NCI-H146 (cell line): ENCODE measurements at places on chromosomes 12 and 14.

DNA sequence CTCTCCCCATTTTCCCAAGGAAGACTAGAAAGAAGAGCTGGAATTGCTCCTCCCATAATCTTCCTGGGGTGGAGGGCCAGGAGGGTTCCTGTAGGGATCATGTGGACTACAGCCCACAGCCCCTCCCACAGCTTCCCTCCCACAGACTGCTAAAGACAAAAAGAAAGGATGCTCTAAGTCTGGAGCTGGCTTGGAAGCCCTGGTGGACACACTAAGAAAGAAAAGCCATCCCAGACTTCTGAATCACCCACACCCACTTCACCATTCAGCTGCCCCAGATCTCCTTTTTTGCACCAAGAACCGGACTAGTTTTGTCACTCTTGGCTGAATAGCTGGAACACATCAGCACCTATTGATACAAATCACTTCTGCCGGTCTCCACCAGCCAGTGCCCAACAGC, 56.8 kb upstream of the PLXNC1 start:
- no peak for DNase-seq

DNA sequence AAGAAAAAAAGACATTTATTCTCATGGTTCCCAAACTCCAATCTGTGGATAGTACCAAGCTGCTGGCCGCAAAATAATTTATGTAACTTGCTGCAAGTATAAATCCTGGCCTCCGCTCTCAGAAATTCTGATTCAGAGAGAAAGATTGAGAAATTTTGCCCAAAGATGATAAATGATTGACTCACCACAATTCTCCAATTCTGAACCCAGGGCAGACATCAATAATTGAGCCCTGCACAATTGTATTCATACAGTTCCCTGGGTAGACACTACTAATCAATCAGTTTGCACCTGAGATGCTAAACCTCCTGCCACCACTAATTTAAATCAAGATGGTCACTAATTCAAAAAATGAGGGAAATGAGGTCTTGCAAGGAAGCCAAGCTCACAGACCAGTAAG, 38.2 kb downstream of the TRPV4 start:
- no peak for DNase-seq

- DNase-seq: no peak
These were observed 218.2 kb downstream of the RPL10L start for GRCh38 chr14:46433381-46433780.

- peak; percentile 98 for DNase-seq
These were observed at the start of gene GLIPR1L2 for GRCh38 chr12:75390899-75391538. Gene GLIPR1L2 (plus strand): TSS chr12:75391089. CDS start chr12:75391117, 28 bp downstream.

DNA sequence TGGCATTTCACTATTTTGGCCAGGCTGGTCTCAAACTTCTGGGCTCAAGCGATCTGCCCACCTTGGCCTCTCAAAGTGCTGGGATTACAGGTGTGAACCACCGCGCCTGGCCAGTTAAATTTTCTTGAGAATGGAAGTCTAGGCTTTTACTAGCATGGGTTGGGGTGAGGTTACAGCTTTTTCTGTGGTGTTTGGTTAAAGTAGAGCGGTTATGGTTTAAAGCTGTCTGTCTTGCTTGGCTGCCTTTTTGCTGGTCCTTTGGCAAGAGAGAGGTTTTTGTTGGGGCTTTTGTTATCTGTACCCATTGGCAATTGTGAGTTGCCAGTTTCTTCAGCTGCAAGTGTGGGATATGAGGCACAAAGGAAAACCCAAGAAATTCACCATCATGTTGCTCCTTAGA, 84.1 kb downstream of the BRMS1L start:
- DNase-seq: no peak

DNA sequence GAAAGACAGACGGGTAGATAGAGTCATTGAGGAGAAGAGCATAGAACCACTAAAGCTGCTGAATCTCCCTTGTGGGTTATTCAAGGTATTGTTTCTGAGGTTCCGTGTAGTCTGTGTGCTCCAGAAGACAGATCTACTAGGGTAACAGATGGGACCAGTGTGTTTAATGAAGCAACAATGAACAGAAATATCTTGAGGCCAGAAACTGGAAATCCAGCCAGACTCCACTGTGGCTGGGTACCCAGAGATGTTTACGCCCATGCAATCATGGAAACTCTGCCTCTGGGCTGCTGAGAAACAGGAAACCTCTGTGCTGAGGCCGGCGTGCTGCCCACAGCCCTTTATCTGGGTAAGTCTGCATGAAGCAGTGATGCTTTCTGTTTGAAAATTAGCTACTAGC, 8.3 kb downstream of the PROX2 start:
- DNase-seq: no peak

DNA sequence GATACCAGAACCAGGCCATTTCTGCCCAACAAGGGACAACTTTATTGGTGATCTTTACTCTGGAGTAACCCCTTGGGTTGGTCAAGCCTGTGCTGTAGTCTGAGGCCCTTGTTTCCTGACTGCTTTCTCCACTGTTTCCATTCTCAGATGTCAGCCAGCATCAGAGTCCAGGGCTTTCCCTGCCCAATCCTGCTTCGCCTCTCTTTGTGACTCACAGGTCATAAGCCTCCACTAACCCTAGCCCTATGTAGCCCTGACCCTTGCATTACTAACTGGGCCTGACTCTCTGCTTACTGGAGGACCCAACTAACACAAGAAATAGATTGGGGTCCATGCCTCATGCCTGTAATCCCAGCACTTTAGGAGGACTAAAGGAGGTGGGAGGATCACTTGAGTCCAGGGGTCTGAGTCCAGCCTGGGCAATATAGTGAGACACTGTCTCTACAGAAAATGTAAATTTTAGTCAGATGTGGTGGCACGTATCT, 8.6 kb upstream of the SNRNP35 start:
- DNase-seq: no peak

GRCh38 chr12:65640489-65640901, 183.8 kb upstream of the HMGA2 start:
- no peak for DNase-seq

DNA sequence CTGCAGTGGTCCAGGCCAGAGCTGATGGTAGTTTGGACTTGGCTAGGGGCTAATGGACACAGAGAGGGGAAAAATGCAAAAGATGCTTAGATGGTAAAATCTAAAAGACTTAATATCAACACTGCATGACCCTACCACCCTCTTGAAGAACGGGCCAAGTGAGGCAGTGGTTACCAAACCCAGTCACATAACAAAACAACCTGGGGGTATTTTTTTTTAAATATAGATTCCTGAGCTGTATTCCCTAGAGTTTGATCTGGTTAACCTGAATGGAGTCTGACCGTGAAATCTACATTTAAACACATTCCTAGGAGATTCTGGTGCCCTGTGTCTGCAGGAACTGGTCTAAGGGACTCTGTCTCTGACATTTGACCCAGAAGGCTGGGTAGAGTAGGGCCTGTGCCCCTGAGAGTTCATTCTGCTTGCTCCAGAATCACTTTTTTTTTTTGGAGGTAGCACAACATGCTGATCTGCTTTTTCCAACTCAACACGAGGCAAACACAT, 15.7 kb downstream of the ABHD4 start:
- DNase-seq: no peak

- no peak for DNase-seq
These were observed 5.9 kb upstream of the B3GNT4 start for GRCh38 chr12:122197612-122197966.
